Activated T-helper 1 cell treated with anti-CD3 and anti-CD28 coated beads, Interleukin-2, amount 50 U/mL, for 16 hours (primary cell): ENCODE measurements at places on chromosomes 13 and 19.

DNA sequence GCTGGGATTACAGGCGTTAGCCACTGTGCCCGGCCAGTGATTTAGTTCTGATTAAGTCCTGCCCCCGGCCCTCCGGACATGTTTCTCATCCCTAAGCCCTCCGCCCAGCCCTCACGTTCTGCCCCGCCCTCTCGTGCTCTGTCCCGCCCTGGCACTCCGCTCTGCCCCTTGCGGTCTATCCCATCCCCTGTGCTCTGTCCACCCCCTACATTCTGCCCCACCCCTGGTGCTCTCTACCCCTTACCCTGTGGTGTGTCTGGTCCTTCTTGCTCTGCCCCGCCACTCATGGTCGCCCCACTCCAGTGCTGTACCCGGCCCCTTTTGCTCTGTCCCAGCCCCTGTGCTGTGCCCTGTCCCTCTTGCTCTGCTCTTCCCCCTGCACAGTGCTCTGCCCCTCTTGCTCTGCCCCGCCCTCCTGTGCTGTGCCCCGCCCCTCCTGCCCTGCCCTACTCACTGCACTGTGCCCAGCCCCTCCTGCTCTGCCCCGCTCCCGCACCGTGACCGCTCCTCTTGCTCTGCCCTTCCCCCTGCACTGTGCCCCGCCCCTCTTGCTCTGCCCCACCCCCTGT is 3.0 kb downstream of the GTPBP3 start:
- no peak for DNase-seq

- no peak for DNase-seq
Measured at GRCh38 chr19:30133803-30134202, 191.8 kb downstream of the URI1 start.

- no peak for DNase-seq
Measured at GRCh38 chr19:31890230-31890629, 455.2 kb upstream of the ZNF507 start.

- DNase-seq = no peak
Measured at GRCh38 chr13:39910833-39911232, 255.4 kb downstream of the COG6 start.

- no peak for DNase-seq
Measured at GRCh38 chr13:106484537-106485193, 50.8 kb downstream of the EFNB2 start.

DNA sequence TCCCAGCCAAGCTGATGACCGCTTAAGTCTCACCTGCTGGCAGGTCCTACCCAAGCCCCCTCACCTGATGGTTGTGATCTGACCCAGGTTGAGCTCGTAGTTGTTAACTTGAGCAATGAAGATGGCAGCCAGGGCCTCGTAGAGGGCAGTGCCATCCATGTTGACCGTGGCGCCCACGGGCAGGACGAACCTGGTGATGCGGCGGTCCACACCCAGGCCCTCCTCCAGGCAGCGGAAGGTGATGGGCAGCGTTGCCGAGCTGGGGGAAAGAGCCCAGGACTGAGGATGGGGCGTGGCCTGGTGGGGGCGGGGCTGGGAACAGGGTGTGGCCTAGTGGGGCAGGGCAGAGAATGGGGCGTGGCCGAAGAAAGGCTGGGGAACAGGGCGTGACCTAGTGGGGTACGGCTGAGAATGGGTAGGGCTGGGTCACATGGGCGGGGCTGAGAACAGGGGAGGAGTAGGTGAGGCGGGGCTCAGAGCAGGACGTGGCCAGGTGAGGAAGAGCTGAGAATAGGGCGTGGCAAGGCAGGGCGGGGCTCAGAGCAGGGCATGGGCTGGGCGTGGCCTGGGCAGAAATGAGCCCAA is 12.9 kb downstream of the OR7C2 start:
- no peak for DNase-seq

DNA sequence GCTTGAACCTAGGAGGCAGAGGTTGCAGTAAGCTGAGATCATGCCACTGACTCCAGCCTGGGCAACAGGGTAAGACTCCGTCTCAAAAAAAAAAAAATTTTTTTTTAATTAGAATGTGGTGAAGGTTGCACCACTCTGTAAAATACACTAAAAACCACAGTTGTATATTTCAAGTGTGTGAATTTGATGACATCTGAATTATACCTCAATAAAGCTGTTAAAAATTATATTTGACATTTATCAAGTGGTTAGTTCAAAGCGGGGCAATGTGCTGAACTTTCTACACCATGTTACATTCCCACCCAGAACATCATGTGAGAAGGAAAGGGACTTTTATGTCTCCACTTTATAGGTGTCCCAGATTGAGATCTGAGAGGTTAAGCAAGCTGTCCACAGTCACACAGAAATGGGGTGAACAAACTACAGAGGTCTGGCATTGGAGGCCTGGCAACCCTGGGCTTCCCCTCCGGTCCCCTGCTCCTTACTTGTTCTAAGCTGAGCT is 5.9 kb upstream of the S1PR5 start:
- DNase-seq = no peak

DNA sequence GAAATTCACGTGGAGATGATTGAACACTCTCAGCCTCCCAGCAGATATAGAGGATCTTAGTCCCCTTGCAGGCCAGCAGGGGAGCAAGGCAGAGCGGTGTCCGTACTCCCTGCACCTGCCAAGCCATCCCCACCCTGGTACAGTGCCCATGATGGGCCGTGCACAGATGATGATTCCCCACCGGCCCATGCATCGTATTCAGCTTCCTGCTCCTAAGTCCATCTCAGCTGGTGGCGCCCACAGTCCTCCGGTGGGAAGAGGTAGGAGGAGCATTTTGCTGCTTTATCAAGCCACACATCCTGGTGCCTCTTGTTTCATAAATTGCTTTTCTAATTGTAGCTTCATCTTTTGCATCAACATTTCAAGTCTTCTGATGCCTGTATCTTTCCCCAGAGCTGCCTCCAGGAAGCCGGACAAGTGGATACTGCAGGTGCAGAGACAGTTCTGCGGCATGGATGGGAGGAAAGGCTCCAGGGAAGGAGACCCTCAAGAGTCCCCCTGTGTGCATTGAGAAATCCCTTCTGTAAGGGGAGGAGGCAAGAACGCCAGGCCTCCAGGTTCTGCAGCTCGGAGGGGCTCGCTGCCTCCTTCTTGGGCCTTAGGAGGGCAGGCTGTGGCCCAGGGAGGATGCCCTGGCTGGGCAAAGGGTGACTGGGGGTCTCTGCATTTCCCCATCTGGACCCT is 55.3 kb downstream of the F2RL3 start:
- no peak for DNase-seq

DNA sequence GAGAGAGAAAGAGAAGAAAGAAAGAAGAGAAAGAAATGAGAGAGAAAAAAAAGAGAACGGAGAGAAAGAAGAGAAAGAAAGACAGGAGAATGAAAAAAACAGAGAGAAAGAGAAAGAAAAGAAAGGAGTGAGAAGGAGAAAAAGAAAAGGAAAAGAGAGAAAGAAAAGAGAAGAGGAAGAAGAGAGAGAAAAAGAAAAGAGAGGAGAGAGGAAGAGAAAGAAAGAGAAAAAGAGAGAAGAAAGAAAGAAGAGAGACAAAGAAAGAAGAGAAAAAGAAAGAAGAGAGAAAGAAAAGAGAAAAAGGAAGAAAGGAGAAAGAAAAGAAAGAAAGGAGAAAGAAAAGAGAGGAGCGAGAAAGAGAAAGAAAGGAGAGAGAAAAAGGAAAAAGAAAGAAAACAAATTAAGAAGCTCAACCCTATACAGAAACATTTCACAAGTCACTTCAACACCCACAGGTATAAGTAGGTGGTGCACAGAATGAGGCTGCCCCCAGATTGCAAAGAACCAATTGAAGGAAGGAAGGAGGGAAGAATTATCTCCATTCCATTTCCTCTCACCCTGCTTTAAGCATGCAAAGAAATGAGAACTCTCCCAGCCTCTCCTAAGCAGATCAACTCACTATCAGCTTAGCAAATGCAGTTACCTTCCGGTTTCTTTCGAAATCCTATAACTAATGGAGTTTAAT is 98.8 kb upstream of the CACNA1A start:
- DNase-seq = no peak

DNA sequence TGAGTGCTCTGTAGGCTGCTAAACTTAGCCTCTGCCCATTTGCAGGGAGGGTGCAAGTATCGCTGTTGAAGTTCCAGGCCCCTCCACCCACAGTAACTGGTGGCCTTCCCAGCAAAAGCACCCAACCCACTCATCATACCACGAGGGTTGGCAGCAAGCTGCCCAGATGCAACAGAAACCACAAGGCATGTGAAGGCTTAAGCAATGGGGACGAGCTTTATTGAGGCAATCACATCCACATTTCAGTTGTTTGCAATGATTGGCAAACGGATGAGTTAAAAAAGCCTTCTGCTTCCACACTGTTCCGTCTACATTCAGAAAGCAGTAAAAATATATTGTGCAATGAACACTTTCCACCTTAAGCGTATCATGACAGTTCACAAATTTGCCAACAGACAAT is 10.3 kb downstream of the GJB6 start:
- DNase-seq = no peak

DNA sequence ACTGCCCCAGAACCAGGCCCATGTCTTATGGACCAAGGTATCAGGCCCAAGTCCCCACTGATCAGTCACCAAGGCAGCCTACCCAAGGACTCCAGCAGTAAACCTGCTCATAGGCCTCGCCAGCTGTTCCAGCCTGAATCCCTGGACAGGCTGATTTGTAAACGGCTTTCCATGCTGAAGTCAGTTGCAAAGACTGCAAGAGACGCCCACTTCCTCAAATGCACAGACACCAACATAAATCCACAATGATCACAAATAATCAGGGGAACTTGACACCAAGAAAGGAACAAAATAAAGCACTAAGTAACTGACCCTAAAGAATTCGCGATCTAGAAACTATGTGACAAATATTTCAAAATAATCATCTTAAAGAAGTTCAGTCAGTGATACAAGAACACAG is 75.2 kb downstream of the RXFP2 start:
- no peak for DNase-seq

DNA sequence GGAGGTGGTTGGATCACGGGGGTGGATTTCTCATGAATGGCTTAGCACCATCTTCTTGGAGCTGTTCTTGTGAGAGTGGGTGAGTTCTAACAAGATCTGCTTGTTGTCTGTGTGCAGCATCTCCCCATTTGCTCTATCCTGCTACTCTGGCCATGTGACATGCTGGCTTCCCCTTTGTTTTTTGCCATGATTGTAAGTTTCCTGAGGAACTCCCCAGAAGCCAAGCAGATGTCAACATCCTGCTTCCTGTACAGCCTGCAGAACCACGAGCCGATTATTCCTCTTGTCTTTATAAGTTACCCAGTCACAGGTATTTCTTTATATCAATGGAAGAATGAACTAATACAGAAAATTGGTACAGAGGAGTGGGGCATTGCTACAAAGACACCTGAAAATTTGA is 2.3 kb upstream of the SIGLEC12 start:
- no peak for DNase-seq

GRCh38 chr13:106533101-106533942 is 2.1 kb downstream of the EFNB2 start:
- no peak for DNase-seq

DNA sequence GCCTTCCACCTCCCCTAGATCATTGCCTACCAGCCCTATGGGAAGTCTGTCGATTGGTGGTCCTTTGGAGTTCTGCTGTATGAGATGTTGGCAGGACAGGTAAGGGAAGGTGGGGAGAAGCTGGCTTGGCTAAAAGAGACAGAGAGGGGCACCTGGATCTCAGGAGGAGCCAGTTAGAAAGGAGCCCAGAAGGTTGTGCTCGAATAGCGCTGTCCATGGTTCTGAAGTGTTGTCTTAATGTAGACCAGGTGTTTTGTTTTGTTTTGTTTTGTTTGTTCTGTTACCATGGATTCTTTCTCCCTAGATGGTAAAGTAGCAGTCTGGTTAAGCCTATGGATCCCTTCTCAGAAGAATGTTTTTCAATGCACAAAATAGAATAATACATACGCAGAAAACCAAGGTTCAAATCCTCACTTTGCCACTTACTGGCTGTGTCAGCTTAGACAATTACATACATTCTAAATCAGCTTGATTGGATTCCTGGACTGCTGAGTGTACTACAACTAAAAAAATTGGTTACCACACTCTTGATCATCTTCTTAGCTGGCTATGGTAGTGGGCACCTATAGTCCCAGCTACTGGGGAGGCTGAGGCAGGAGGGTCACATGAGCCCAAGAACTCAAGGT is 5.9 kb upstream of the CACNG7 start:
- DNase-seq = no peak

- no peak for DNase-seq
Measured at GRCh38 chr19:38557205-38557799, 60.5 kb downstream of the MAP4K1 start.

- no peak for DNase-seq
Measured at GRCh38 chr19:14375582-14376291, 5.5 kb upstream of the ADGRE5 start.

- no peak for DNase-seq
Measured at GRCh38 chr19:54149021-54149812, 10.3 kb downstream of the LENG1 start.

DNA sequence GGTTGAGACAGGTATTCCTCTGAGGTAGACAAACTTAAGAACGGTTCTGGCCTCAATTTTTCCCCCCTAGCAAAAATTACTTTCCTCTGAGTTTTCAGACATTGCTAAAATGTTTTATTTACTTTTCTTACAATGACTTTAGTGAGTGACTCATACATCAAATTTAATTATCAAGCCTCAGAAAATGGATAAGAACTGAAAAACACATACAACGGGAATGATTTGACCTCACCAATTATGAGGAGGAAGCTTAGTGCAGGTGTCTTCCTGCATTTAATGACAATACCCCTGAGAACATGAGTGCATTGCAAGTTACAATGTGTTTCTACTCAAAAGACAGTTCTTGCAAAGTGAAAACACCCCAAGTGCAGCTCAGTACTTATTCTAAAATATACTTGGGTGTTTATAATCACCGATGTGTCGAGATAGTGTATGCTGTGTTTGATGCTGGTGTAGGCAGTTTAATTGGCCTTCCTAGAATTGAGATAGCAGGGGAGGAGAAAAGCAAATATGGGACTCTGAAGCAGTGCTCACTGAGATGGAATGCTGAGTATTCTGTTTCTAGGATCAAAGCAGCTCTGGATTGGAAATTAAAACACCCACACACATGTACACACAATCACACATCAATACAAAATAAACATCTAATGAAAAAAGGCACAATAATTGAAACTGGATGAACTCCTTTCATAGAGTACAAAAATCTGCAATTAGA is 189.5 kb upstream of the SLC10A2 start:
- no peak for DNase-seq

- DNase-seq = no peak
Measured at GRCh38 chr19:4044990-4045465, 21.7 kb downstream of the ZBTB7A start.
